ENCODE measurements at places on chromosomes 3 and 15.

GRCh38 chr3:139935016-139935865 is at the start of gene CLSTN2:
Gene CLSTN2 (plus strand): TSS chr3:139935185.
- DNase-seq: no peak

GRCh38 chr3:45992133-45992729 is 3.4 kb downstream of the FYCO1 start:
- DNase-seq: no peak

DNA sequence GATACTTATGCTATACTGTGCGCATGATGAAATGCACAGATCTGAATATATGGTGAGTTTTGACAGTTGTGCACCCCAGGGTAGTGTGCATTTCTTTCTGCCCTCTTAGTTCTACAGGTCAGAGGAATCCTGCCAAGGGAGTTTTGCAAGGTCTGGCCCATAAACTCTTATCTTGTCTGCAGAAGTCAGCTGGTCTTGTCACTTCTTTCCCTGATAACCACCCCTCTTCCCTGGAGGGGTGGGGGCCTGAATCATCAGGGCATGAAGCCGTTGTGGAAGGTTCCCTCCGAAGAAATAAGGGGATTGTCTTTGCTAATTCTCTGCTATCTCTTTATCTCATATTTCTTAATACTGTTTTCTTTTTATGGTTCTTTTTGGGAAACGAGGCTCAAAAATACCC is 30.4 kb downstream of the TRIM71 start:
- DNase-seq: no peak

DNA sequence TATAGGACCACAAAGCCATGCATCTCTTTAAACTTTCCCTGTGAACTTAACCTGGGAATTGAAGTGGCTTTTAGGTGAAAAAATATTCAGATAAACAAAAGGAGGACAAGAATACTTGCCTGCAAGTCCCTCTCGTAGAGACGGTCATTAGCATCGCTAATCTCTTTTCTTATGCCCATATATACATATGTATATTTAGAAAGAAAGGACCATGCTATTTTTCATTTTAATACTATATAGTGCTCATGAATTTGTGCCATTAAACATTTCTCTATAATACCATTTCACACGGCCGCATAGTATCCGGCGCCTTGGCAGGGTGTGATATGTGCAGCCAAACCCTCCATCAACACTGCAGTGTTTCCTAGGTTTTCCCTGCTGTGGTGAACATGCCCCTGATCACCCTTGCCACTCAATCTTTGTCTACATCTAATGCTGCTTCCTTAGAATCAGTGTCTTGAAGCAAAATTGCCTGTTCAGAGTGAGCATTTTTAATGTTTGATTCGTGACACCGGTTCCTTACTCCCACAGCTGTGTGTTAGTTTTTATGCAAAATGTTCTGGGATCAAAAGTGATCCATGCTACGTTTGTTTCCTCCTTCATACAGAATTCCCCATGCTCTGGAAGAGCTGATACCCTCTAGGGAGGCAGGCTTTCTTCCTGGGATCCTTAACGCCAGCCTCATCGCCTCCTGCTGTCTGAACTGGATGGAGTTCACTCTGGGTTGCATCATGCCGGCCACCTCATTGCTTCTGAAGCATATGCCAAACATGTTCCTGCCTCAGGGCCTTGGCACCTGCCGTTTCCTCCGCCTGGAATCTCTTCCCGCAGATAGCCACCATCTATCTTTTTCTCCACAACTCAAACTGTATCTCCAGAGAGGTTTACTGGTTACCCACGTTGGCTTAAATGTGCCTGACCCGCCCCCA is 118.1 kb downstream of the FBLN2 start:
- DNase-seq: no peak

All from inflammatory macrophage treated with lipopolysaccharide for 1 hour (primary cell).